ENCODE measurements at places on chromosomes 6 and 20. TPM values are rescaled to one million over a fixed set of nuclear protein-coding genes. Genes with fewer than 3 reads are reported as not detected.

Gene CTAGE9
- not detected for total RNA-seq

Gene ADGRF5
- 3.8 TPM for total RNA-seq

Gene GRM1
- not detected for total RNA-seq

Gene MLIP
- under 0.01 TPM for total RNA-seq

Gene TMX4
- total RNA-seq = 31.8 TPM

Gene STX7
- total RNA-seq = 22.0 TPM

Gene MYBL2
- total RNA-seq = 1.6 TPM

Gene RNASET2
- 40.2 TPM for total RNA-seq

Gene AKIRIN2
- 23.8 TPM for total RNA-seq

Gene FERMT1
- total RNA-seq = 4.9 TPM

Gene FNDC1
- total RNA-seq = 1.7 TPM

Gene FAM50B
- total RNA-seq = 8.5 TPM

Gene PI16
- not detected for total RNA-seq

Gene HSPA1L
- total RNA-seq = 0.62 TPM

Gene EGFL8
- total RNA-seq = 0.12 TPM

Gene TRIM38
- total RNA-seq = 17.2 TPM

Gene GHRH
- total RNA-seq = not detected

Gene VAPB
- total RNA-seq = 13.1 TPM

Gene NINL
- 9.4 TPM for total RNA-seq

Gene DEFB115
- total RNA-seq = not detected

Gene BHLHE23
- total RNA-seq = not detected

Gene HIVEP2
- 9.8 TPM for total RNA-seq

Gene NR2E1
- total RNA-seq = not detected

Gene PPP1R3G
- 2.6 TPM for total RNA-seq

Gene C20orf141
- 1.2 TPM for total RNA-seq

Gene COL20A1
- total RNA-seq = not detected

Gene TFAP2A
- not detected for total RNA-seq

Gene MUC21
- total RNA-seq = not detected

Gene PRKN
- 8.4 TPM for total RNA-seq

Gene SASH1
- total RNA-seq = 27.6 TPM

Gene CDH26
- total RNA-seq = 0.24 TPM

Gene TMEM244
- not detected for total RNA-seq

Gene ULBP1
- total RNA-seq = 0.06 TPM

Gene C4A
- total RNA-seq = 65.0 TPM

Gene CGA
- not detected for total RNA-seq
